ENCODE measurements at places on chromosomes 1 and 21. TPM values are rescaled to one million over a fixed set of nuclear protein-coding genes. Genes with fewer than 3 reads are reported as not detected.

The FALEC gene
- polyA plus RNA-seq: 0.09 TPM

The PIK3R3 gene
- 9.1 TPM for polyA plus RNA-seq

The LIN28A gene
- not detected for polyA plus RNA-seq

GRCh38 chr1:145997016-145997717 lies 788 bp upstream of the TXNIP start:
- DNase-seq: peak; percentile 78

DNA sequence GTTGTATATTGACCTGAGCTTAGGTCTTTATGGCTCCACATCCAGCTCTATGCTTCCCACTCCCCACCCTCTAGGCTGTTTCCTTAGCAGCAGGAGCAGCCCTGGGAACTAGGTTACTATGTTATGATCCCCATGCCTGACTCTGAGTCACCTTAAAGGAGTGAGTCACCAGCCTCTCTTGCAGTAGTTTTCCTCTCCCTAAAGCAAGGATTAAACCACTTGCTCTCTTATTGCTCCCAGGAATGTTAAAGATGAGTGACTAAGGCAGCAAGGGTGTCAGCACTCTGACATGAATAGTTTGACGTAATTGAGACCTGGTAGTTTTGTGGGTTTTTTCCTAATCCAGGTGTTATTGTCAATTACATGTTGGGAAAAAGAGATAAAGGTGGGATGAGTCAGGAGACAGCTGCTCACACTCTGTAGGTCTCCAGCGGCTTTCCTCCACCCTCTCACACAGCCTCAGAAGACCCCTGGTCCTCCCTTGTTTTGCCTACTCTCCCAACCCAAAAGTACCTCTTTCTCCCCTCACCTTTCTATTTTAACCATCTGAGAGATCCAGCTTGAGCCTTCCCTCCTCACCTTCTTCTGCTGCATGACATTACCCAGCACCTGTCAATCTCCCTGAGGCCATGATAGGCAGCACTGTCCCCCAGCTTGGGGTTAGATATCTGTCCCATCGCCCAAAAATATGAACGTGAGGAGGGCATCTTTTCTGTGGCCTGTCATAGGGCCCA lies 369.1 kb upstream of the VAMP3 start:
- DNase-seq: no peak

DNA sequence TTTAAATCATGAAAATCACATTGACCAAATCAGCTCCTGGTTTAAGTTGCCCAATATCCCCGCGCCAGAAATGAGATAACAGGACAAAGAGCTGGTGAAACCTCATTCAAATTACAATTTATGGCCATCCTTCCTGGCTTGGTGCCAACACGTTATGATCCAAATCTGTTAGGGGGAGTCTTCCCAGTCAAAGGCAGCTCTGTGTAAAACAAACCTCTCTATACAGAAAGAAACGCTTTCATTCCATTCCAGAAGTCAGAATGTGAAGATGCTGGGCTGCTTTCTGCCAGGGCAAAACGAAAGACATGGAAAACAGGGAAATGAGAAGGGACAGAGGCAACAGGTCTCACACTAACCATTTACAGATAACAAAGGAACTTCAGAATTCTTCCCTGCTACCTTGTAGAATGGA lies 53.5 kb upstream of the TIAM1 start:
- DNase-seq: peak; percentile 86

GRCh38 chr1:68181165-68181556 lies 51.2 kb downstream of the WLS start:
- no peak for DNase-seq

The SHISA4 gene
- 15.9 TPM for polyA plus RNA-seq

The TMEM82 gene
- polyA plus RNA-seq: not detected

DNA sequence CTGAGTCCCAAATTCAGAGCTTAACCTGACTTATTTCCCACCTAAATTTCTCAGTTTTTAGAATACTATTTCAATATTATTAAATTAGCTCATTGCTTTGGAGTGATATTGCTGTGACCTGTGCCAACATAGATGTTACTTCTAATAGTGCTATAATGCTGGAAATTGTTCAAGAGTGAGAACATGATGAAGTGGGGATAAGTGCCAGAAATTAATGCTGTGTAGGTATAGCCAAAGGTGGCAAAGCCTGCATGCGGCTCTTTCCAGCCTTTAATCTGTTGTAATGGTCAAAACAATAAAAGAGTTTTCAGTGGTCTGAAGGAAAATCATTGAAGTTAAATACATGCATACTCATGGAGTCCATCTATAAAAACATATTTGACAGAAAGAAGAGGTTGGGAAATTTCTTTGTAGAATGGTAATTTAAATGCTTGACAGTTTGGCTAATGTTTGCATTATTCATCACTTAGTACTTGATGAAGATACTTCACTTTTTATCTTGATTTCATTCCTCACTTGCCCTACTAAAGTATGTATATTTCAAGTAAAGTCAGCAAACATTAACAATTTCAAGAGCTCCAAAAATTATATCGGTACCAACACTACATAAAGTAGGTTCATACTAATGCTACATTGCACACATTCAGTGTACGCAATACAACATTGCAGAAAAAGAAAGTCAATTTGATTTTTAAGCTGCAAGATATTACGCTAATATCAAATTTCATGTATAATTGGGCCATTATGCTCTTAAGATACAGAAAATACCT lies 82.1 kb downstream of the OLFM3 start:
- no peak for DNase-seq

DNA sequence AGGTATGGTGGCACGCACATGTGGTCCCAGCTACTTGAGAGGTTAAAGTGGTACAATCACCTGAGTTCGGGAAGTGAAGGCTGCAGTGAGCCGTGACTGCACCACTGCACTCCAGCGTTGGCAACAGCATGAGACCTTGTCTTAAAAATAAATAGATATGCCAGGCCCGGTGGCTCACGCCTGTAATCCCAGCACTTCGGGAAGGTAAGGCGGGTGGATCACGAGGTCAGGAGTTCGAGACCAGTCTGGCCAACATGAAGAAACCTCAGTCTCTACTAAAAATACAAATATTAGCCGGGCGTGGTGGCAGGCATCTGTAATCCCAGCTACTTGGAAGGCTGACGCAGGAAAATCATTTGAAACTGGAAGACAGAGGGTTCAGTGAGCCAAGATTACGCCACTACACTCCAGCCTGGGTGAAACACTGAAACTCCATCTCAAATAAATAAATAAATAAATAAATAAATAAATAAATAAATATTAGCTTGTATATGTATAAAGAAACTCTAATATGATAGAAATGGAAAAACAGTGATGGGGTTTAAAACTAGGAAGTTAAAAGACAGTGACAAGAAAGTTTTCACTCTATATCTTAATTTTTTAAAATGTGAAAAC lies 18.8 kb downstream of the GATAD2B start:
- DNase-seq: no peak

DNA sequence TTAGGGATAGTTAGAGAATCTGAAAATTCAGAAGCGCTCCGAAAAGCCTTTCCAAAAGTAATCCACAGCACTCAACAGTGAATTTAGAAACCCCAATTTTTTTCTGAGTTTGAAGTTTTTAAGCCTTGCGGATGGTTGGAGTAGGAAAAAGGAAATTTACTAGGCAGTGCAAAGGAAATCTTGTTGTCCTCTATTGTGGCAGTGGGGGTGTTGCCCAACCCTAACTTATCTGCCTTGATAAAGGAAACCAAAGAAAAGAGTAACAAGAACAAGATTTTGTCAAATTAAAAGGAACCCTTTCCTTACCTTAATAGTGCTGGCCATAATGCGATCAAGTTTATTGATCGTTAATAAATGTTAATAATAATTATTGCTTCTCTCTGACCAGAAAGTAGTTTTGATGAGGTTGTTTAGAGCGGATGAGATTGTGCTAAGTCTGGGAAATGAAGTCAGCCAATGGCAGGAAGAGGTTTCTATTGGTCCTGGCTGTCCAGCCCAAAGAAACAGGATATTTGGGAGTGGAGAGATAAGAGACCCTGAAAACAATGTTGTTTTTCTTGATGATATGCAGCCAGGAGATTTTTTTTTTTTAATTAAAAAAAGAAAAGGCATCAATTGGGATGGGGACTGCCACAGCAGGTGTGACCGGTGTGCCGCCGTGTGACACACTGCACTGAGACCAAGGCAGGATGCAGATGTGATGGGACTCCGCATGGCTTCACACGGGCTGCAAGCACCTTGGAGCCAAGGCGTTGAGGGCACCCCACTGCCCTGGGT lies at the start of gene ERG:
TSS of gene ERG (minus strand) at position 421 of the 777 bp plus-strand sequence. CDS start at position 324, 97 bp downstream.
- DNase-seq: no peak

The DISP1 gene
- polyA plus RNA-seq: 4.7 TPM

- no peak for DNase-seq
These were observed 29.4 kb upstream of the FHAD1 start for GRCh38 chr1:15217654-15218053.

DNA sequence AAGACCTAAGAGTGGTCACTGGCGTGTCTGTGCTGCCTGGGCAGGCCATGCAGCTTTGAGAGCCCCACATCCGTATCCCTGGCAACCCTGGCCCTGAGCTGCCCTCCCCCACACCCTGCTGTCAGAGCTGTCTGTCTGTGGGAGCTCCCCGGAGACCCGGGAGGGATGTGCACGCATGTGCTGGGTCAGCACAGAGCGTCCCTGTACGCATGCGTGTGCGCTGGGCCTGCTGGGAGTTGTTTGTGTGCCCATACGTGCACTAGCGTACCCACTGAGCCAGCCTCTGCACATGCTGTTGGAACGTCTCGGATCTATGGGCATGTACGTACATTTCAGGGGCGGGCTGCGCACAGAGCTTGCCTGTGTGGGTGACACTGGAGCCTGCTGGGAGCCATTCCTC lies 89.3 kb downstream of the EPHB2 start:
- DNase-seq: no peak

GRCh38 chr1:10399444-10399941 lies 629 bp downstream of the PGD start:
- DNase-seq: peak; percentile 53

The FBXO2 gene
- 9.5 TPM for polyA plus RNA-seq

GRCh38 chr21:35032474-35033263 lies 16.4 kb downstream of the RUNX1 start:
- DNase-seq: no peak

- no peak for DNase-seq
These were observed 40.8 kb upstream of the DOCK7 start for GRCh38 chr1:62728963-62729362.

DNA sequence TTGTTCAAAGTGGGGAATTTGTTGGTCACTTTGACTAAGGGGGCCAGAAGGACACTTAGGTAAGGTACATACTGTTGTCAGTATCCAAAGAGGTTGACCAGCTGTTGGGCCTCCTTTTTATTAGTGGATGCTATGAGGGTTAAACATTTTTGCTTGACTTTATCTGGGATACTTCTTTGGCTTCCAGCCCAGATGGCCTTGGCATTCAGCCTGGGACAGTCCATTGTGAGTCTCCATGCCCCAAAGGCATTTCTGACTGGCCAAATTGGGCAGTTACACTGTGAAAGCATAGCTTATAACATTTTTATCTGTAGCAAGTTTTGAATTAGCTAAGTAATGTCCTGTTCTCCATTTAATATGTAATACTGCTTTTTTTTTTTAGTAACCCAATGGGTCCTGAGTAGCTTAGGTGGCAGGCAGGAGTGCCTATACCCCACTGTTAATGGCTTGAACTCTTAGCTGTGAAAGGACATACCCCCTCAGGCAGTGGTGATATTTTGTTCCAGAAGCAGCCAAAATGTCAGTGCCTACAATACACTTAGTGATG lies 35.4 kb upstream of the CD1D start:
- peak; percentile 91 for DNase-seq

- no peak for DNase-seq
These were observed 102.4 kb upstream of the IGSF21 start for GRCh38 chr1:18005238-18005637.

DNA sequence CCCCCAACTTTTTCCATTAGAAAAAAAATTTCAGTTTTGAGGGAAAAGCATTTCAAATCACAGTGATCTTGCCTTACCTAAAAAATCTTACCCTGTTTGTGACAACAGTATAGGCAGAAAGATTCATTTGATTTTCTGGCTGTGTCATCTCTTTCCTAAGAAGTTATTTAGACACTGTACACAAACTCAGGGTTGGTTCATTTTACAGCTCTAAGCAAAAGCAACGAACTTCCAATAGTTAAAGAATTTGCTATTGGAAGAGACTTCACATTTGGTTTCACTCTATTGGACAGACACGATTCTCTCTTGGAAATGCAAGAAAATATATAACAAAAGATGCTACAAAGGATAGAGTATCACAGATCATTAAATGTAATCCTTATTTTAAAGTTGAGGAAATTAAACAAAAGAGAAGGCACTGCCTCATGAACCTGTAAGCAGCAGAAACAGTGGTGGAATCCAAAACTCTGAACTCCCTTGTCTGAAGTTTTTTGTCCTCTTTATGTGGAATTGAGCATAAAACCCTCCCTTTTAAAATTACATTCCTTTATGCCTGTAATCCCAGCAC lies 20.8 kb downstream of the EYA3 start:
- no peak for DNase-seq

The PFKFB2 gene
- polyA plus RNA-seq: 28.4 TPM

DNA sequence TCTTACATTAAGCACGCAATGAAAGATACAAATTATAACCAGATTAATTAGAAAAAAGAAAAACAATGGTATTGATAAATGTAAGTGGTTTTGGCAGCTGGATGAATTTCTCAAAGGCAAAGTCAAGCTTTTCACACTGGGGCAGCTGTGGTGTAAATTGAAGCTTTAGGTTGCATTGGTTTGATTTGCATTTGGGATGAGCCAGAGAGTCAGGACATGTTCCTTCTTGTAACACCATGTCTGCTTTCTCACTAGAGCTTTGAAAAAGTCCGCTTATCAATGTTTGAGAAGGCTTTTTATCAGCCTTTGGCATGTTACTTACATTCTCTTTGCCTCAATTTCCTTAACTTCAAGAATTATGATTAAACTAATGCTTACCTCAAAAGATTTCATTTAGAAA lies 173.9 kb downstream of the GPATCH2 start:
- no peak for DNase-seq

- no peak for DNase-seq
These were observed 32.5 kb downstream of the THRAP3 start for GRCh38 chr1:36256558-36257374.

DNA sequence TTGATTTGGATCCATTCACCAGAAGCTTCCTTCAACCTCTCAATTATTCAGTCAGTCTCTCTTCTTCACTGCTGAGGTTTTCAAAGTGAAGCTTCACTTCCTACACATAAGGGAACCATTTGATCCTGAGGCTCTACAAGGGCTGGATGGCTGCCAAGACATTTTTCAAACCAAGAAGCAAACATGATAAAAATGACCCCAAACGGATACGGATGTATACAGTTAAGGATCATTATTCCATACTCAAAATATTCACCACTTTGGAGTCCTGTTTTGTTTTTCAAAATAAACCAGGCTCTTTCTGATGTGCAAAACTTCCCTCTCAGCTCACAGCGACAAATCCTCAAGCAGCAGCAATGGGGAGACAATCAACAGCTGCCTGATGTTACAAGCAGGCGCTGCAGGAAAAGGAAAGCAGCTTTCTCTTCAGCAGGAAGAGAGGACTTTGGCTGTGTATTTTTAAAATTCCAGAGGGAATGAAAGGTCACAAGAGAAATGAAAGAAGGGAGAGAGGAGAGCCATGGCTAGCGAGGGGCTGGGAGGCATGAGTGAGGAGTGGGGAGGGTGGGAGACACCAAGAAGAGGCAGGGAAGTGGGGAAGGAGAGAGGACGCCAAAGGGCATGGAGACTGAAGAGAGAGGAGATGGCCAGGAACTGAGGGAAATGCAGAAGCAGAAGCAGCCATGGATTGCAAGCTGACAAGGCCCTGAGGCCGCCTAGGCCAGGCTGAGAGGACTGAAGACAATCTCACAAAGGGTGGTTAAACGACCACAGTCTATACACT lies 145.4 kb downstream of the SLC45A1 start:
- peak; percentile 99 for DNase-seq

Data from lung (tissue), 17 donors.